ENCODE measurements at places on chromosomes 6 and 20.

DNA sequence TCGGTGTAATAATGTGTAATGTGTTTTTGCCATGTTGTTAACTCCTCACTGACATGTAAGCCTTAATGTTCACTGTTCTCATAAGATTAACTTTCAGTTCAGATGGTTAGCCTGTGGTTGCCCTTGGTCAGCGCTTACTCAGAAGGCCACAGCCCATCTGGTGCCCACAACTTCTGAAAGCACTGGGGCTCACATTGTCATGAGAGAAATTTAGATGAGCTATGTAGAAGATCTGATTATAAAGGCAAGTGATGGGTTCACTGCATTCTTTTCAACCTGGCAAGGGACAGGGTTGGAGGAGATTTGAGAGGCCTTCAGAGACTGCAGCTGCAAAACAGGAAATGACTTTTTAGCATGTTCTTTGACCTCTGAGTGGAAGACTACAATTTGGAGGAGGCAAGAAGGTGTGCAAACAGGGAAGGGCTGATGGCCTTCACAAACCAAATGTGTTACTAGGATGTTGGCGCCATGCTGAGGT, 242.3 kb upstream of the SUPT3H start:
- DNase-seq = no peak

DNA sequence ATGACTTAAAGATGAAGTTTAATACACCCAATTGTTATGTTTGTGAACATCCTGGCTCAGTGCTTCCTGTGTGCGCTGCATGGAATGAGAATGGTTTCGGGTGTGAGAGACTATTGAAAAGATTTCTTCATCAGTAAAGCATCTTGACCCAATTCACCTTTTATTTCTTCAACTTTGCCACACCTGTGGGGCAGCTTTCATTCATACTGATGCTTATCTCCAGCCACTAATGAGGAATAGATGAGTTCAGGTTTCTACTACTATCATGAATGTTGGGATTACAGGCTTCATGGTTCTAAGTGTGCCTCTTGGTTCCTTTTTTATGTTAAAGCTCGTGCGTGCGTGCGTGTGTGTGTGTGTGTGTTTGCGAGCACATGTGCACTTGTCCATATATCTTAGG, 373.7 kb upstream of the SOX4 start:
- DNase-seq = no peak

GRCh38 chr20:24911461-24911860, 37.6 kb upstream of the CST7 start:
- peak; percentile 63 for DNase-seq

DNA sequence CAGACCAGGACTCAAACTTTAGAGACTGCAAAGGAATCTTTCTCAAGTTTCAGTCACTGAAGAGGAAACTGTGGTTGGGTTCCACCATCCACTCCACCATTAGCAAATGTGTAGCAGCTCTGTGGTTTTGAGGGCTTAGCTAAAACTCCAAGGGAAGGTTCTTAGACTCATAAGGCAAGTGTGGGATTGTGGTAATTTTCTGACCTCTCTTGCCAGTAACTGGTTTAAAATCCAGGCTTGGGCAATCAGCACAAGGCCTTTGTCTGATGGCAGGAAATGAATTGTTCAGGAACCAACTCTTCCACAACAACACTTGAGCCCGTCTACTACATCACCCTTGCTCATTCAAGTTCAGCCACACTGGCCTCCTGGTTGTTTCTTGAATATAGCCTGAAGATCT, 68.6 kb upstream of the FBXL4 start:
- DNase-seq = no peak

DNA sequence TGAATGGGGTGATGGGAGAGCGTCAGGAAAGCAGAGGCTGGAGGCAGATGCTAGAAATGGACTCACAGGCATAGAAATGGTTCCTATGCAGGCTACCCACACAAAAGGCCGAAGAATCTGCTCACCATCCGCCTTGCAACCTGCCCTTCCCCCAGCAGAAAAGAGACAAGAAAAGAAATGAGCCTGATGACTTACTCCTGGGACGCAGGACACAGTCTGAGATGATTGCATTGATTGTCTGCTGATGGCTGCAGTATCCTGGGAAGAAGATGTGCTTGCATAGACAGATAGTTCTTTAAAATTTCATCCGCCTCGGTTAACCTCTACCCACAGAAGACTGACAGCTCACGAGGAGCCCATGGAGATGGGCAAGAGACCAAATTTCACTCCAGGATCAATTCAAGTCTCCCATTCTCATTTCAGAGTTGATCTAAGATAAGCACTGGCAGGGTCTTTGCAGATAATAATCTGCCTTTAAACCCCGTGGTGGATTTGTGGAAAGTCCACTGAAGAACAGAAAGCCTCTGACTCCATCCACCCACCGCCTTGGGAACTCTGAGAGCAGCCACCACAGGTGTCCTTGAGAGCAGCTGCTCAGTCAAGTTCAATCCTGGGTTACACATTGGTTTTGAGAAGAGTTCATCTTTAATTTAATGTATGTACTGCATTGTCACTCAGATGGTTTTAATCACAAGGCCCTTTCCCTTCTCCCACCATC, 7.2 kb downstream of the AGPAT4 start:
- no peak for DNase-seq

DNA sequence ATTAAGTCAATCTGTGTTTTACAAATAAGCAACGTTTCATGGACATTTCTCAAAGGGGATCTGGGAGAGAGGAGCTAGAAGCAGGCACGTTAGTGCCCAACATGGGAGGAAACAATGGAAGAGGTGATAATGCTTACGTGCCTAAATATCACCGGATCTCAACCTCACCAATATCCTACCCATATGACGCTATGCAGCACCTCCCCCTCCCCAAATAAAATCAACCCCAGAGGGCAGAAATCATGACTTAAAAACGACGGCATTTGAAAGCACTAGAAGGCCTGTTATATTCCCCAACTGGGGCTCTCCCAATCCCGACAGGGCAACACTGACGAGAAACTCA, 425 bp downstream of the HBS1L start:
- DNase-seq = peak; percentile 73

DNA sequence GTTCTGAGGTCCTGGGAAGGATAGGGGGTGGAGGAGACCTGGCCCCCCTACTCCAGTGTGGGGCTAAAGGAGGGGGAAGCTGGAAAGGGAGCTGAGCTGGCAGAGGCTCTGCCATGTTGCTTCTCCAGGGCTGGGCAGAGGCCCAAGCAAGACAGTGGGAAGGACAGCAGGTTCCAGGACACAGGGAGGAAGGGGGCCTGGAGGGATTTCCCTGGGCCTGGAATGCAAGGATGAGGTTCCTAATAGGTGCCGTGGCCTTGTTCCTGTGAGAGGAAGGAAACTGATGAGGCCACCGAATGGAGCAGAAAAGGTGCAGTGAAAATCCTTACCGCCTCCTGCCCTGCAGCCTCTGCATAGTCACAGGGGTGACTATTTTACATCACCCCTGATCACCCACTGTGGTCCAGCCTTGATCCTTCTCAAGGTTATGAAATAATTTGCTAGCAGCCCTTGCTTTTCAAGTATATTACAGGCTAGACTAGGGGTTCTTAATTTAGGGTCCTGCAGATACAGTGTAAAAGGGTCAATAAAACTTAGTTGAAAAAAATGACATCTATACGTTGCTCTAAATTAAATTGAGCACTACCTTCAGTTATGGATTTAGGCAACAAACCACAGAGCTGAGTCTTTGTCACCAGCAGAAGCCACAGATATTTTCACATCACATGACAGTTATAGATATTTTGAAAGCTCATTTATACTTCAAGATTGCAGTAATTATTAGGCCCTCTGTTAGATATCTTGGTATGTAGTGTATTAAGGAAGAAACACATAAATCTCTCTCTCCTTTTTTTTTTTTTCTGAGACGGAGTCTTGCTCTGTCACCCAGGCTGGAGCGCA, 45.7 kb upstream of the RNF24 start:
- no peak for DNase-seq

GRCh38 chr6:156854466-156855161, 77.4 kb downstream of the ARID1B start:
- DNase-seq = no peak

DNA sequence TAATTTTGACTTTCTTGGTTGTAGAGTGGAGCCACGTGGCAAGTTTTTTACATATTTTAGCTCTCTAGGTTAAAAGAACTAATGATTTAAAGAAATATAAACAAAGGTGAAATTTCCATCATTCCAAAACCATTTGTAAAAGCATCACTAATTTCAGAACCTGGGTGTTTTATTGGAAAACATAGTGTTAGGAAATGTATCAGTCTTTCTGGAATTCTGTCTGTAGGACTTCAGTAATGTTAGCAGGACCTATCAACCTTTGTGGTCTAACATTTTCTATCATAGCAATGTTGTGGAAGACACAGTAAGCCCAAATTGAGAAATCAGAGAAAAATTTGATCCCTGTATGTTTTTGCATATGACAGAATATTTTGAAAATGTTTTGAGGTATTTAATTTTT, 28.3 kb downstream of the L3MBTL3 start:
- no peak for DNase-seq

- DNase-seq = peak; percentile 86
Observed at GRCh38 chr6:96675597-96675996, 112.7 kb downstream of the FHL5 start.

DNA sequence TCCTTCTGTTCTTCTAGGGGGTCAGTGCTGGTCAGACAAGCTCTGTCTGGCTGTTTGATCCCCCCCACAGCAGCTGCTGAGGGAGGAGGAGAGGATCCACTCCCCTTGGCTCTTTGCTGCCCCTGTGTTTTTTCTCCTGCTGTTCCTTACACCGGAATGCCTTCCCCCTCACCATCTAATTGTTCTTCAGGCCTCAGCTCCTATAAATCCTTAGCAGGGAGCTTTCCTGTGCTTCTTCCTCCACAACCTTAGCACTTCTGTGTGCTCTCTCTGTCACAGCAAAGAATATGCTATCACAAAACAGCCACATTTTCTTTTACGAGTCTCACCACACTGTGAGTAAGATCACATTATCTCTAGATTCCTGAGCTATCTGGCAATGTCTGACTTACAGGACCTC, 196.6 kb downstream of the OTOR start:
- no peak for DNase-seq

- DNase-seq = peak; percentile 70
Observed at GRCh38 chr20:5569021-5569420, 181.2 kb upstream of the SHLD1 start.

- DNase-seq = peak; percentile 71
Observed at GRCh38 chr20:45011108-45011526, 44.8 kb downstream of the STK4 start.

DNA sequence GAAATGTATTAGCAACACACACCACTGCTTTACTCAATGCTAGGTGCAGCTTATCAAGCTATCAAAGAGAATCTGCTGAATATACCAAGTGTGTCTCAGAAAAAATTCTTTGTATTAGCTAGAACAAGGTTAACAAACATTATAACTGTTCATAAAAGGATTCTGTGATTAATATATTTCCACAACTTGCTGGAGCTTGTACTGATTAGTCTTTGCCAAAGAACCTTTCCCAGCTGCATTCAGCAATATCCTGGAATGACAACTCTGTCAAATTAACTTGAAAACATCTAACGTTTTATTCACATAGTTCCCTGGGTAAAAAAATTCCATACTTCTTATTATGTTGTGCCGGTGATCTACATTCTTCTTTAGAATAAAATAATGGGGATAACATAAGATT, 252.7 kb downstream of the FOXC1 start:
- DNase-seq = no peak

DNA sequence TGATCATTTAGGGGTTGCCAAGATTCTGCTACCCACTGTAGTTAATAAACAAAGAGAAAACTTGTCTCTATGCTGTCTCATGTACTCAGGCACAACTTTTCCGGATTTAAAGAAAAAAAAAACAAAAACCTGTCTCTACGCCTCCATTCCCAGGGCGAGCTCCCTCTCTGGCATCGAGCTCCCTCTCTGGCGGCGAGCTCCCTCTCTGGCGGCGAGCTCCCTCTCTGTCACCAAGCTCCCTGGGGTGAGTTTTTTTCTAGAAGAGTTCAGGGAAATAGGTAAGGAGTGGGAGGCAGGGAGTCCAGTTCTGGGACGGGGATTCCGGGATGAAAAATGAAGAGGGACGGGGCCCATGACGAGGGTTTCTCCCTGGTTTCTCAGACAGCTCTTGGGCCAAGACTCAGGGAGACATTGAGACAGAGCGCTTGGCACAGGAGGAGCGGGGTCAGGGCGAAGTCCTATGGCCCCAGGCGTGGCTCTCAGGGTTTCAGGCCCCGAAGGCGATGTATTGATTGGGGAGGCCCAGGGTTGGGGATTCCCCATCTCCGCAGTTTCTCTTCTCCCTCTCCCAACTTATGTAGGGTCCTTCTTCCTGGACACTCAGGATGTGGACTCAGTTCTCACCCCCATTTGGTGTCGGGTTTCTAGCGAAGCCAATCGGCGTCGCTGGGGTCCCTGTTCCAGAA, 16.5 kb upstream of the HLA-A start:
- no peak for DNase-seq

DNA sequence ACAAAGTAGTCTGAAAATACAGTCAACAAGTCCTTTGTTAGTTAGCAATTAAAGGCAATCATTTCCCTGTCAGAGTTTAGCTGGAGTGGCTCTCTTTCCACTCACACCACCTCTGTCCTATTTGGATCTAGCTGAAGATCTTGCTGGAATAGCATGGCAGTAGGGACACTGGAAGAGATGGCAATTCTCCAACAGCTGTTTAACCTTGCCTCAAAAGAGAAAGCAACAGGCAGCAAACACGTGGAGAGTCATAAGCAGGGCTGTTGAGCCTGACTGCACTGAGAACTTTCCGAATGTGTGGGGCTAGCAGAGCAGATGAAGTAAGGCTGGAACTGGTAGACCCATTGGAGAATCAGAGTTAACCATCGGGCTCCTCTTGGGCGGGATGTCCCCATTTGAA, 38.0 kb upstream of the PRSS35 start:
- DNase-seq = no peak

DNA sequence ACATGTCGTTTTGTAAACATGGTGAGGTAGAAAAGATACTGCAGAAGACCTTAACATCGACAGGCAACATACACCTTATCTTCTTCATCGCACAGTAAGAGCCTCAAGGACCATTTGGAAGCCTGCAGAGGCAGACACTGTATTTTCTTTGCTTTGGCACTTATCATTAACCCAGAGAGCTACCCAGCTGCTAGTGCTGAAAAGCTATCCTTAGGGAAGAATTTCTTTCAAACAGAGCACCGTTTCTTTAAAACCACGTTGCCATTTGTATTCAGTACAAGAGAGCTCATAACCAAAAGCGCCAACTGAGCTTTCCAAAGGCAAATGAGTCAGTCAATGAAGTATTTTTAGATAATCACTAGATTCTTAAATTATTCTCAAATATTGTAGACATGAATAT, 306.6 kb downstream of the EPM2A start:
- DNase-seq = peak; percentile 70

- no peak for DNase-seq
Observed at GRCh38 chr6:93679836-93680235, 260.5 kb upstream of the EPHA7 start.

Measured in NCI-H2171 treated with DMSO at 0.1 percent for 48 hours (cell line).